ENCODE measurements at places on chromosomes 4 and X.

GRCh38 chrX:153474718-153475117 lies 4.3 kb upstream of the HAUS7 start:
- peak; percentile 52 for DNase-seq

DNA sequence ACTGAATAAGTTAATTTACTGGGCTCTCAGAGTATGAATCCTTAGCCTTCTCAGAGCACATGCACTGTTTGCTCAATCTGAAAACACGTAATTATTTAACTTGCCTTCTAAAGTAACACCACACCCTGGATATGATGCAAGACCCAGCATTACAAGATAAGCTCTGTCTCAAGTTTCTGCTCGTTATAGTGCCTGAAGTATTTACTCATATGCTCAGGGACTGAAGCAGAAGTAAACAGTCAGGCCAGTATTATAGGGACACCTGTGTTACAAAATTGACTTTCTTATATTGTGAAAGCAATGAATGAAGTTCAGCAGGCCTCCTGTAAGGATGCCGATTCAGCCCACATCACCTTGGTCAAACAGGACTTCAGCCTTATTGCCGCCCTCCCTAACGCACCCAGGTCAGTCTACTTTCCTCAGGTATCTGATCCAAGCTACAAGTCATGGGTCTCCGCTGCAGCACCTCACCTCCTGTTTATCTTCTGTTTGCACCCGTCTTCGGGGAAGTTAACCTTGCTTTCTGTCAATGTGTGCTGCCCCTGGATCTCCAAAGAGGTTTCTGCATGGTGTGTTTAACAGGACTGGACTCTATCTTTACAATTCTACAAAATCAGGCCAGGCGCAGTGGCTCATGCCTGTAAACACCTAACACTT lies 42.8 kb upstream of the KLF3 start:
- peak; percentile 18 for DNase-seq

- DNase-seq: no peak
Observed at GRCh38 chr4:39279416-39279815, 86.7 kb downstream of the RFC1 start.

DNA sequence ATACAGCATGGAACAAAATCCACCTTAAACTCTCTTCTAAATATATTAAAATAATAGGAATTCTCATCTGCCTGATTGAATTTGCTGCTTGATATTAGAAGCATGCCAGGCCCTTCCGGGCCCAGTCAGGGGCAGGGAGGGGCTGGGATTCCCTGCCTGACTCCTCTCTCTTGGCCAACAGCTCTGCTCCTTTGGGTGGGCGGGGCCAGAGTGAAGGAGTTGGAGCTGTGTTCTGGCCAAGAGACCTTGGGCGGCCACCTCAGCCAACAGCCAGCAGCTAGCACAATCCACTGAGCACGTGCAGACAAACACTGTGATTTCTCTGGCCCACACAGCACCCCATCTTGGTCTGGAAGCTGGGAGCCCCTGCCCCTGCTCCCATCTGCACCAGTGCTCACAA lies 140.3 kb downstream of the PJA1 start:
- no peak for DNase-seq

DNA sequence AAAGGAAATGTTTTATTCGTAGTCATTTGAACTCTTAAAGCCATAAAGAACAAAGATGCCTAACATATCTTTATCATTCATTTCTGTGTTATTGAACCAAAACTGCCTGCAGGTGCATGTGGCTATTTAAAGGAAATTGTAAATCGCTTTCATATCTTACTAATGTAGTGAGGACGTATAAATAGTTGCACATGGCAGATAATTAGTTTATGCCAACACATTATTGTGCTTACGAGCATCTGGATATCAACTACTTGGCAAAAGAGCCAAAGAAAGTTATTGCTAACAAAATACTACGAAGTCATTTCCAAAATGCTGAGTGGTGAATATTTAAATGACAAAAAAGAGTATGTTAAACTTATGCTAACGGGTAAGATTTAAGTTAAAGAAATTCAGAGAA lies 27.9 kb upstream of the GABRA2 start:
- DNase-seq: no peak

DNA sequence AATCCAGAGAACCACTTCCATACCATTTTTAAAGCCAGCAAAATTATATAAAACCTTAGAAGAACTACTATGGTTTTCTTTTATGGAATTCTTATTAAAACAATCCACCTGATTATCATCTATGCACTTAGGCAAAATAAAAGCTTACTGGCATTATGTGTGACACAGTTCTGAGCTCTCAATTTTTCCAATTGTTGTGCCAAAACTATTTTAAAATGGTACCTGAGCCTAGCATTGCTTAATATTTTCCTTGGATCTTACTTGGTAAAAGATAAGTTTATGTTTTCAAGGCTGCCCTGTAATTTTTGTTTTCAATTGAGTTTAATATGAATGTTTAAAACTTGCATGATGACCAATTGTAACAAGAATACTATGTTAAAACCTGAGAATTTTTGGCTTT lies 201.3 kb downstream of the MAD2L1 start:
- no peak for DNase-seq

DNA sequence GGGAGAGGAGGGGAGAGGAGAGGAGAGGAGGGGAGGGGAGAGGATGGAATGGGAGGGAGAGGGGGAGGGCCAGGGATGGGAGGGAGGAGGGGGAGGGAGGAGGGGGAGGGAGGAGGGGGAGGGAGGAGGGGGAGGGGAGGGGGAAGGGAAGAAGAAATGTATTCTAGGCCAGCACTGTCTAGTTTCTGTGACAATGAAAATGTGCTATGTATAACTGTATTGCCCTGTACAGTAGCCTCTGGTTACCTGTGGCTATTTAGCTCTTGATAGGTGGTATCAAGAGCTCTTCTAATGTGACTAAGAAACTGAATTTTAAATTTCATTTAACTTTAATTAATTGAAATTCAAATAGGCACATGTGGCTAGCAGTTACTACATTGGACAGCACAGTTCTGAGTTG lies 143.1 kb downstream of the BTC start:
- DNase-seq: no peak

- no peak for DNase-seq
Observed at GRCh38 chr4:5712517-5712916, 1.5 kb downstream of the EVC start.

GRCh38 chr4:15833801-15834200 lies 55.7 kb downstream of the CD38 start:
- DNase-seq: no peak

- no peak for DNase-seq
Observed at GRCh38 chr4:145828802-145829485, 109.7 kb downstream of the ZNF827 start.

DNA sequence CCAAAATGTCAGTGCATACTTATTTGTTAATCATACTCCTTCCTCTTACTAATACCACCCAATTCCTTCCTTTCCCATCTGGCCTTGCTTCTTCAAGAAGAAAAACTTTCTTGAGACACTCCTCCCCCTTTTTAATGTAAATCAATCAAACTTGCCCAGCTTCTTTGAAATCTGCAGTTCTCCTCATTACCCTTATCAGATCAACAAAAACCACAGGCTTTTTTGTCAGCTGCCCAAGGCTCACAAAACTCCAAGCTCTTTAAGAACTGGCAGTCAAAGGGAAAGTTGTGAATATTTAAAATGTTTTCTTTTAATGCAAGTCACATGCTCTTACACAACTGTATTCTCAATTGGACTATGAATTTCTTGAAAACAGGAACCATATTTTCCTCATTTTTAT lies 11.3 kb upstream of the MYOZ2 start:
- DNase-seq: no peak

DNA sequence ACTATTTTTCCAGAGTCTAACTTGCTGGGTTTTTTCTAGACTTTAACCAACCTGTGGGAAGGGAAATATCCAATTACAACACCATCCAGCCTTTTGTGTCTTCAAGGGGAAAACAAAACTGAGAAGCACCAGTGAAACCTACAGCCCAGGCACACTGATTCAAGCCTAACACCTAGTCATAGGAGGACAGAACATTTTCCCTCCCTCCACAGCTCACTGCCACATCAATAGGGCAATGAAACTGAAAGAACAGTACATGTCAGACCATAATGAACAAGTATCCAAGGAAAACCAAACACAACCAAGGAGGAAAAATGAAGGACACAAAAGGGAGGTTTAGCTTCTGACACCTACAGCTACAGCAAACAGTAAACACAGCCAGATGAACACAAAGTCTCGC lies 17.6 kb downstream of the MAGEA8 start:
- no peak for DNase-seq

DNA sequence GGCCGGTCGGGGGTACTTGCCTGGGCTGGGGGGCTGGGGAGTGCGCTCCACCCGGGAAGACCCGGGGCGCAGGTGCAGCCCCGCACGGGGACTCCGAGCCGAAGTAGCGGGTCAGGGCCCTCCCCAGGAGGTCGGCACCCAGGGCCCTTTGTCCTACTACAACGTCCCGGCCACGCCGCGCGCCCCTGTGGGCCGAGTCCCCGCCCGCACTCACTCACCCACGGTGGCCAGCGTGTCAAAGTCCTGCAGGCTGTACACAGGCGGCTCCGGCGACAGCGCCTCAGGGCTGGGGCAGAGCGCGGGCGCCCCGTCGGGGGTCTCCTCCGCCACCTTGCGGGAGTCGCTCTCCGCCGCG lies 602 bp downstream of the PRKX start:
- DNase-seq: peak; percentile 19

- DNase-seq: no peak
Observed at GRCh38 chr4:115042496-115042895, 70.9 kb downstream of the NDST4 start.

DNA sequence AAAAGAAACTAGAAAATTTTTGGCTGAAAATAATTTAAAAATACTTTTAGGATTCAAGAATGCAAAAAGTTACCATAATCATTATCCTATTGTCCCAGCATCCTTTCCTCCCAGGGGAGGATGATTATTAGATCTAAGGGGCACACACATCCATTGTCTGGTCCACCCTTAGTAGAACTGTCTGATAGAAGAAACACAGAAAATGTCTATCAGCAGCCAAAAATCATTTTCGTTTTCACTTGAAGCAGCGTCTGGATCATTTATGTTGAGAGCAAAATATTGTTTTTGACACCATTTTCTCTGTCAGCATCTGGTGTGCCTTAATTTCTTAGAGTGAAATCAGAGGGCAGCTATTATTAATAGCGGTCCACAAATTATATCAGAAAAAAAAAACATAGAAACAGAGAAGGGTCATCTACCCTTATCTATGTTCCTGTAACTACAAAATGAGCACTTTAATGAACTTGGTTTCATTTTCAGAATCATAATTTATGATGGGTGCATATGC lies 446.3 kb downstream of the TRAM1L1 start:
- DNase-seq: no peak

DNA sequence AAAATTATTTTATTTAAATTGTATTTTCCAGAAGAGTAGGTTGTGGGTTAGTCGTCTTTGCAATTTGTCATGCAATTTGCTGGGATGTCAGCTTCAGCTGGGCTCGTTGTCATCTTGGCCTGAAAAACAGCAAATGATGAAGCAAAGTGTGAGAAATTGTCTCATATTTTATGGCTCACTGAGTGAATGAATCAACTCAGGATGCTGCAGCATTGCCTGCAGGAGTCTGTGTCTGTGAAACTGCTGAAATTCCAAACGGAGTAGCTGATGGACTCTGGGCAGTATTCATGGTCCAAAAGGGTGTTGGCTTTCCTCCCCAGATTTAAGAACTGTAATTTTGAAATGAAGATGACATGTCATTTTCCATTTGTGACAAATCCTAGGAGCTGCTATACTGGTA lies 37.2 kb downstream of the CXCL8 start:
- no peak for DNase-seq

- no peak for DNase-seq
Observed at GRCh38 chr4:89303177-89303576, 4.4 kb downstream of the GPRIN3 start.

DNA sequence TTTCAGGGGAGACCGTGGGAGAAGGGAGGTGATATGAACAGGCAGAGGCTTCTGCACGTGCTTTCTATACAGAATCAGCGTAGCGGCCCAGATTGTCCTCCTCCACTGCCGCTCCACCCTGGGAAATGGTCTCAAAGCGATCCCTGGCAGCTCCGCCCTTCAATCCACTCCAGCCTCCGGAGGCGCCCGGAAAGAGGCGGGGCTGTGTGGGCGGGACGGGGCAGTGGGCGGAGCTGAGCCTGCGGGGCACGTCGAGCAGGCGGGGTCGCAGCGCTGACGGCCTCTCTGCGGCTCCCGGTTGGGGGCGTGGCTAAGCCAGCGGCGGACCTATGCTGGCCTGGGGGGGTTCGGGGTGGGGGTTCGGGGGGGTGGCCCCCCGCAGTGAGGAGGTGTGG lies 210 bp upstream of the SMIM10L2A start:
- DNase-seq: peak; percentile 87

GRCh38 chr4:18480928-18481327 lies 459.4 kb upstream of the LCORL start:
- no peak for DNase-seq

- DNase-seq: no peak
Observed at GRCh38 chrX:152817078-152817764, 13.3 kb downstream of the CETN2 start.

- no peak for DNase-seq
Observed at GRCh38 chr4:15374656-15375055, 53.2 kb upstream of the C1QTNF7 start.

DNA sequence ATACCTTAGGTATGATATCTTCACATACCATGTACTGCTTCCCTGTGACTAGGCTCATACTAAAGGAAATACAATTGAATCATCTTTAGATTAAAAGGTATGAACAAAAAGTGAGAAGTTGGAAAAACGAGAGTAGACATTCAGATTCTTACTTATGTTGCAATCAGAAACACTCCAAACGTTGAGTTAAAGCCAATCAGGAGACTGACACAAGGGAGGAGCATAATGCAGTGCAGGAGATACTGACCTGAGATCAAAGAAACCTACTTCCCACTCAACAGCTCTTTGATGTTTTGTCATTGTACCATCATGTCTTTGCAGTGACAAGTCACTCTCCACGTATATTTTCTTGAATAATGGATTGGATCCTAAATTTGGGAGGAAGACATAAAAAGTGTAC lies 8.9 kb upstream of the PCDH18 start:
- DNase-seq: no peak

DNA sequence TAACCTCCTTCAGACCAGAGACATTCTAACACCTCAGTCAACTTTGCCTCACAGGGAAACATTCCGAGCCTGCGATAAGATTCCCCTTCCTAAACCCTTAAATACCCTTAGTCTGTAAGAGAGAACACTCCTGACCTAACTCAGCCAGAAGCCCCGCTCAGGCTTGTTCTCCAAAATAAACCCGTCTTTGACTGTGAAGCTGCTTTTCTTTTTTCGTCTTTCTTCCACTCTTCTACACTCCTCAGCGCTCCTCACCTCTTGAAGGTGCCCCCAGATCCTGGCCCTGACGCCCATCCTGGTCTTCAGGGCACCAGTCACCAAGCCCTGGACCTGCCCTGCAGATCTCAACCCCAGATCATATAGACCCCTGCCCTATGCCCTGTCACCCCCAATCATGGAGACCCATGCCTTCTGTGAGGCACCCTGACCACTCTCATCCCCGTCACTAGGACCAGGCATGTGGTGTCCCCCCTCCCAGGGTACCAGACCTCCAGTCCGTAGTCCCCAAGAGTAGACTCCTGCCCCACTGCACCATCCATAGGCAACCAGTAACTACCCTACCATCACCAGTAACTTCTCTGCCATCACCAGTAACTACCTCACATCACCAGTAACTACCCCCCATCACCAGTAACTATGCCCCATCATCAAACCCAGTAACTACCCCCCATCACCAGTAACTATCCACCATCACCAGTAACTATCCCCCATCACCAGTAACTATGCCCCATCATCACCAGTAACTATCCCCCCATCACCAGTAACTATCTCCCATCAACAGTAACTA lies 3.5 kb downstream of the ASMTL start:
- DNase-seq: peak; percentile 18

All from CD4-positive, alpha-beta T cell (primary cell).